HS-27A (cell line): ENCODE measurements at places on chromosomes 2 and 18.

GRCh38 chr18:49111191-49111988 is 160.6 kb upstream of the SMAD7 start:
- DNase-seq, result no peak

DNA sequence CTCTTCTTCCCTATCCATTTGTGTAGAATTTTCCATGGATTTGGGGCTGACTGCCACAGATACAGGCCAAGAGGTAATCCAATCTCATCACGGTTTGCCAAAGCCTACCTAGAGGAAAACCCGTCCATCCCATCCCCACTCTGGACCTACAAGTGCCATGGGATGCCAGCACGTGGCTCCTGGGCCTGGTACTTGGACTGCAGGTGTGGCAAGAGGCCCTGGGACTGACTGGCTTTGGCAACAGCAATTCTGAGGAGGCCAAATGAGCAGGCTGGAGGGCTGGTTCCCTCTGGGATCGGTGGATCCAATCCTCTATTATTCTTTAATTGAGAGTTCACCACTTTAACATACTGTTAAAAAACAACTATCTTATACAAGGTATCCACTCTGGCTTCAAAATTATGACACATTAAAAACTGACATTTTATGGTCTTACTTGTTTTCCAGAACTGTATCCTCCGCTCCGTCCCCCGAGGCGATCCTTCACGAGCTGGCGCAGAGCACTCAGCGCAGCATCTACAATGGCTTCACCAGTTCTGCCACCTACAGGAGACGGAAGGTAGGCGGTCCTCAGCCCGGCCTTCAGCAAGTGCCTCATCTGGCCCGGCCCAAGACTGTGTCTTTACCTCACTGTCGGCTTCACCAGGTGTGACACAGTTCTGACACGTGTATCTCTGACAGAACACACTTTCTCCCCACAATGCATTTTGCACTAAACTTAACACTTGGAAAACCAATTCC is 19.8 kb downstream of the PDIA6 start:
- DNase-seq, result no peak

DNA sequence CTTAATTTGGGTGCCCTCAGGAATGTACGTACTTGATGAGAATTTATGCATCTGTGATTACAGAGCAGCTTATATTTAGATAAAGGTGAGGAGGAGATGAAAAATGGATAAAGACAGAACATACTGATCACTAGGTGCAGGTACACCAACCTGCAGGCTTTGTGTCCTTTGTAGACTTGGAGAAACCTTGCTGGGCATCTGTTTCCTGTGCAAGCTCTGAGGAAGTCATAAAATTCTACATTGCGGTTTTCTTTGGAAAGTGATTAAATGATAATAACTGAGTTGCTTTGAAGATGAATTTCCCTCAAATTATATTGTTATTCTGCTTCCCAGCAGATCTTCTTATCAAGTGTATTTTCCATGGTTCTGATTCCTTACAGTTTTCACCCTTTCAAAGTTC is 7.7 kb downstream of the RAB27B start:
- no peak for DNase-seq

DNA sequence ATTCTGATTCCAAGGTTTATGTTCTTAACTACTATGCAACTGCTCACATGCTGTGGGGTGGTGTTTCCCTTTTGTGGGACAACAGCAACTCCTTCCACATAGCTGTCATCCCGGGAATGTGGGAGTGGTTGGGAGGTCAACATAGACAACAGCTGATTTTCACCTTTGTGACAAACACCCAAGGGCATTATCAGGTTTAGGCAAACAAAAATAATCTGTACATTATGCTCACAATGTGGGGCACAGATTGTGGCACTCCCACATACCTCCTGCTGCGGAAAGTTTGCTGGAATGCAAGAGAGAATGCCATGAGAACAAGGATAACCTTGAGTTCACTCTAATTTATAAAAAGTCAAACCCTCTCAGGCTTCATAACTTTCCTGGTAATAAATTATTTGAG is 582.6 kb downstream of the CNTNAP5 start:
- DNase-seq, result no peak

DNA sequence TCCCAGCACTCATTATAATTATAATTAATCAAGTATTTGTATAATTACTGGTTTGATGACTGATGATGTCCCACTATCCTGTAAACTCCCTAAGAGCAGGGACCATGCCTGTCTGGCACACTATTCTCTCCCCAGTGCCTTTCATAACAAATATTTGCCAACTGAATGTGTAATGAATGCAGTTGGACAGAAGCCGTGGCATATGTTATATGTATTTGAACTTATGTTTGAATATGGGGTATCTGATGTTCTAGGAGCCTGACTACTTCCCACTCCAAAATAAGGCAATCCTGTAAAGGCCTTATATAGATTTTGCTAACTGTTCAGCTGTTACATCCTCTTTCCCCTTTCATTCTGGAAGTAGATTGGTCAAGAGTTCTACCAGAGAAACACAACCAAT is 19.7 kb downstream of the OSBPL6 start:
- DNase-seq, result no peak

DNA sequence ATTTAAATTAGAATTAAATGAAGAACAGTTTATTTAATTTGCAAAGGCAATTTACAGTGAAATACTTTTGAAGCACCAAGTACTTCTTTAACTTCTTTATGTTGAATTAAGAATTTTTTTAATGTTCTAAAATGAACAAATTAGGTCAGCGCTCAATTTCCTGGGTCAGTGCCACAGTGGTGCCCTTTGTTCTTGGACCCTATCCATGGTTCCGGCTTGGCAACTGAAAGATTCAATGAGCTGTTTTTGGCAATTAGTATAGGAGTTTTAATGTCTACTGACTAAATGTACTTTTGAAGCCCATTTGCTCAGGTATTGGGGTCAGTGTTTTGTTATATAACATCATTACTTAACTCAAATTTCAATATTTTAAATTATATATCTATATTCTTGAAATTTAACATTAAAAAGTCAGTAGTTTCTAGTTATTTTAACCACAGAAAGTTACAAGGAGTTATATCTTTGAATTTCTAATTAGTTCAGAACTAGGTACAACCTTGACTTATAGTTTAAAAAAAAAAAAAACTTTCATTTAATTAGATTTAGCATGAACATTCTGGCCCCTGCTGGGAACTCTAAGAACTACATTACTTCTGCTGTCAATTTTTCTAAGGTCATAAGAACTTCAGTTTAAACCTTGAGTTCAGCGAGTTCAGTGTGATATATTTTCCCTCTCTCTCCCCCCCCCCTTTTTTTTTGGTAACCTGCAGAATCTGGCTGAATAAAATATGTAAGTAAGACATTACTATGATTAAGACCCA is 7.6 kb upstream of the MSTN start:
- peak; percentile 39 for DNase-seq

DNA sequence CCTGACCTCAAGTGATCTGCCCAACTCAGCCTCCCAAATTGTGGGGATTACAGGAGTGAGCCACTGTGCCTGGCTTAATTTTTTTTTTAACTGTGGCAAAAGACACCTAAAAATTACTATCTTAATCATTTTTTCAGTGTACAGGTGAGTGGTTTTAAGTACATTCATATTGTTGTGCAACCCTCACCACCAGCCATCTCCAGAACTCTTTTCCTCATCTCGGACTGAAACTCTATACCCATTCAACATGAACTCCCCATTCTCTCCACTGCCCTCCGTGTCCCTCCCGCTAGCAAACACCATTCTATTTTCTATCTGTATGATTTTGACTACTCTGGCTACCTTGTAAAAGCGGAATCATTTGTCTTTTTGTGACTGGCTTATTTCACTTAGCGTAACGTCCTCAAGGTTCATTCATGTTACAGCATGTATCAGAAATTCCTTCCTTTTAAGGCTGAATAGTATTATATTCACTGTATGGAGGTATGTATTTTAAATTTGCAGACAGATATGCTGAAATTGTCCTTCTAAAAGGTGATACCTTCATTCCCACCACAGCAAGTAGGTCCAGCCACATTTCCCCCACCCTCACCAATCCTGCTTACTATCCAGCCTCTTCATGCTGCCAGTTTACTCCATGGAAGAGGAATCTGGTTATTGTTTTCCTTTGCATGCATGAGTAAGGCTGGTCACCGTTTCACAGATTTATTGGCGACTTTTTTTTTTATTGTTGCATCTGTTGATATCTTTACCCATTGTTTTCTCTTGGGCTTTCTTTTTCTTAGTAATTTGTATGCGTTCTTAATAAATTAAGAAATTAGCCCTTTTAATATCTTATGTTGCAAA is 40.6 kb upstream of the ANXA4 start:
- no peak for DNase-seq
